Stimulated activated CD4-positive, alpha-beta T cell treated with anti-CD3 and anti-CD28 coated beads, Interleukin-15, amount 100 ng/mL, for 24 hours (primary cell): ENCODE measurements at places on chromosomes 2 and 18.

DNA sequence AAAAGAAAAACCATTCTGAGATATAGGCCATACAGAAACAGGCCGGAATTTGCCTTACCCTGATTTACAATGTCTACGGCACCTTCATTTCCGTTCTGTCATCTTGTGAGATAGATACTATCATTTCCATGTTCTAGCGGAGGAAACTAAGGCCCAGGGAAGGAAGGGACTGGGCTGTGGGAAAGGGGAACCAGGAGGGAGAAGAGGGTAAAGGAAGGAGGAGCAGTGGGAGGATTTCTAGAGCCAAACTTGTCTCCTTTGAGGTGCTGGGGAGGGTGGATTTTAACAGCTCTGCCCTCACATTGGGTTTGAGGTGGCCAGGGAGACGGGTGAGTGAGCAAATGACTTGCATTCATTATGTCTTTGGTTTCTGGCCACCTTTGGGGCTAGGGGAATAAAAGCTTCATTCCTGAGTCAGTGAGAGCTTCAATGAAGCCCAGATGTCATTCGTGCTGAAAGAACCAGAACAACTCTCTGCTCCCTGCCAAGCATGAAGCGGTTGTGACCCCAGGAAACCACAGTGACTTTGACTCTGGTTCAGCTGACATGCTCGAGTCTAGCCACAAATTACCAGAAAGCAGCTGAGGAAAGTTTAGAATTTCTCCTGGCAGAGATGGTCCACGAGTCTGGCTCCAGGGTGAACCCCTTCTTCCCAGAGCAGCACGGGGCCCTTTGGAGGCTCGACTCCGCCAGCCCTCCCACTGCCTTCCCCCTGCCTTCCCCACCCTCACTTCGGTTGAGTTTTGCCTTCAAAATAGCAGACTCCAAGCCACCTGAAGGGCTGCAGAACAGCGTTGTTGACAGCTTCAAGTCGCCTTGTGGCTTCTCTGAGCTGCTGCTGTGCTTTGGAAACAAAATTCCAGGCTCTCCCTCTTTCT, 3.8 kb downstream of the ACTG2 start:
- DNase-seq = peak; percentile 38

- DNase-seq = no peak
These were observed 120.4 kb downstream of the ACKR3 start for GRCh38 chr2:236689981-236690380.

DNA sequence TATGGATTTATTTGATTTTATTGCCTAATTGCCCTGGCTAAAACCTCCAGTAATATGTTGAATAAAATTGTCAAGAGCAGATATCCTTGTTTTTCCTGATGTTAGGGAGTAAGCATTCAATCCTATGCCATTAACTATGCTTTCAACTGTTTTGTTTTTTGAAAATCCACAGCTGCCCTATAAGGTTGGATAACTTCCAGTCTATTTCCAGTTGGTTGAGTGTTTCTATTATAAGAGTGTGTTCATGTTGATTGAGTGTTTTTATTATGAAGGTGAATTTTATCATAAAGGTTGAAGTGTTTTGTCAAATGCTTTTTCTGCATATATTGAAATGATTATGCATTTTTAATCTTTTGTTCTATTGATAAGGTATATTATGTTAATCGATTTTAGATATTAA, 149.9 kb upstream of the SCN7A start:
- DNase-seq = no peak

DNA sequence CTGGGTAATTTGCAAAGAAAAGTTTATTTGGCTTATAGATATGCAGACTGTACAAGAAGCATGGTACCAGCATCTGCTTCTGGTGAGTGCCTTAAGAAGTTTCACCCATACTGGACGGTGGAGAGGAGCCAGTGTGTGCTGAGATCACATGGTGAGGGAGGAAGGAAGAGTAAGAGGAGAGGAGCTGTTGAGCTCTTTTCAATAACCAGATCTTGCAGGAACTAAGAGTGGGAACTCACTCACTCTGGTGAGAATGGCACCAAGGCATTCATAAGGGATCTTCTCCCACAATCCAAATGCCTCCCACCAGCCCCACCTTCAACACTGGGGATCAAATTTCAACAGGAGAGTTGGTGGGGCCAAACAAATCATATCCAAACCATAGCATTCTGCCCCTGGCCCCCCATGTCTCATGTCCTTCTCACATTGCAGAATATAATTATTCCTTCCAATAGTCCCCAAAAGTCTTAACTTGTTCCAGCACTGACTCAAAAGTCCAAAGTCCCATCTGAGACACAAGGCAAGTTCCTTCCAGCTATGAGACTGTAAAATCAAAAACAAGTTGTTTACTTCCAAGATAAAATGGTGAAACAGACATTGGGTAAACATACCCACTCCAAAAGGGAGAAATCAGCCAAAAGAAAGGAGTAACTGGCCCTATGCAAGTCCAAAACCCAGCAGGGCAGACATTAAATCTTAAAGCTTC, 11.7 kb upstream of the TMEM37 start:
- DNase-seq = no peak

GRCh38 chr2:202400941-202401340, 24.8 kb downstream of the BMPR2 start:
- no peak for DNase-seq

DNA sequence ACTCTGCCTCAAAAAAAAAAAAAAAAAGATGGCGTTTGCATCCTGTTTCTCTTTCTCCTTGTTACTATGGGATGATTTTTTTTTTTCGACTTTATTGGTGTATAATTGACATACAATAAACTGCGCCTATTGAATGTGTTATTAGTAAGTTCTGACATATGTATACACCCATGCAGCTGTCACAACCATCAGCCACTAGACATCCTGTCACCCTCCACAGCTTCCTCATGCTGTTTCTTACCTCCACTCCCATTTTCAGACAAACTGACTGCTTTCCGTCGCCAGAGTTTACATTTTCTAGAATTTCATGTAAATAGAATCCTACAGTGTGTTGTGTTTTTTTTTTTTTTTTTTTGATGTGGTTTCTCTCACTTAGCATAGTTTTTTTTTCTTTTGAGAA, 27.9 kb downstream of the RRM2 start:
- DNase-seq = no peak

- no peak for DNase-seq
These were observed 60.4 kb downstream of the ABCB11 start for GRCh38 chr2:168970711-168971233.

DNA sequence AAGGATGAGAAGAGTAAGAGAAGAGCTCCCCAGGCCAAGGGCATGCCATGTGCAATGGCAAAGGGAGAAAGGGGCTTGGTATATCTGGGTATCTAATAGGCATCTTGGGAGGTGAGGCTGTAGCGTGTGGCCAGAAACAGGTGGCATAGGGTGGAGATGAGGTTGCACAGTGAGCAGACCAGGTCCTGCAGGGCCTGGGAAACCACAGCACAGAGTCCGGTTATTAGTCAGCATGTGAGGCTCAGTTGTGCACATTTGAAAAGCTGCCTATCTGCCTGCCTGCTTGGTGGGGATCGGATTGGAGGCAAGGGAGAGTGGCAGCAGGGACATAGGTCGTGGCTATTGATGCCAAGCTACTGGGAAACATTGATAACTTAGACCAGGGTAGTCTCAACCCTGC, 190.6 kb downstream of the TPGS2 start:
- DNase-seq = no peak

- no peak for DNase-seq
These were observed 440 bp upstream of the UGGT1 start for GRCh38 chr2:128090575-128090944.

- DNase-seq = peak; percentile 54
These were observed at the start of gene DHRS9 for GRCh38 chr2:169069341-169069740. Gene DHRS9, plus strand, starts transcription at chr2:169069563. Its CDS starts 12,019 bp downstream, at chr2:169081582.

DNA sequence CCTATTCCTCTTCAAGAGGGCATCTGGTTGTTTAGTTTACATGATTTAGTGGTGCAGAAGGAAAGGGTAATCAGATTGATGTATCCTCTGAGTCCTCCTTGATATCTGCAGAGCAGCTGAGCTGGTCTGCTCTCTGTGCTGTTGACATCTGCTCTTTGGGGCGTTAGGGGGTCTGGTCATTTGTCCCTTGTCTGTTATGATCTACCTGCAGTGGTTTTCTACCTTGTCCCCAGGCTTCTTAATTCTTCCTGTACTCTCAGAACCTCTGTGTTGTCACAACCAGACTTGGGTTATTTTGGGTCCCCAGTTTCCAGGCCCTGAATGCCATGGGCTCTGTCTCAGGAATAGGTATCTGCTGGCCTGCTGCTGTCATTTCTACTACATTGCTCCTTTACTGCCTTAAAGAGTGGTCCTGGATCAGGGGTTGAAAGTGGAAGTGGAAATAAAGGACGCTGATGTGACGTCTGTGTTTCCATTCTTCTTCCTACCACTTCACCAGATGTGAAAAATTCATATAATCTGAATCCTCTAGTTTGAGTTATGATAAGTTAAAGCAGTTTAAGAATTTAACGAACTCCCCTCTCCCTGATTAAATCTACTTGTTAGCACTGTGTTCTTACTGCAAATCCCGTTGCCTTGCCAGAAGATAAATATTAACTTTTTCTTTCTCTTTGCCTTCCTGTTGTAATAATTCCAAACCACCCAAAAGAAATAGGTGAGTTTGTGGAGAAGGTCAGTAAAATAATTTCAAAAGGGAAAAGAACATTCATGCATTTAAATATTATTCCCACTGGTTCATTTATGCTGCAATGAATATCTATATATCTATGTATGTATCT, 16.6 kb upstream of the CPS1 start:
- no peak for DNase-seq

DNA sequence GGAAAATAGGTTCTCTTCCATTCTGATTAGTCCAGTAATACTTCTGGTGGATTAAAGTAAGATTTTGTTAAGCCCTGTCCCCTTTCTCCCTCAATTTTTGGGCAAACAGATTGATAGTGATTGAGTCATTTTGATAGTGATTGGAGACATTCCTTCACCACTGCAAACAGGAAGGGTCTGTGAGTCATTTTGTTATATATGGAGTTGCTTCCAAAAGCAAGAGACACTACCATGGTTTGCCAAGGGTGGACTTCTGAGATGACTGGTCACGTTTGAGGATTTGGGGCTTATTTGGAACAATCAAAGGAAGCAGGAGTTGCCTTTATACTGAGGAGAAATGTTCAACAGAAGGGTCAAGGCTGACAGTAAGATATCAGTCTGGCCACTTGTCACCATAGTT, 249.9 kb downstream of the PARD3B start:
- no peak for DNase-seq

GRCh38 chr18:23772327-23773024, 83.2 kb downstream of the LAMA3 start:
- DNase-seq = no peak

GRCh38 chr18:36132756-36133155, 3.1 kb downstream of the ELP2 start:
- no peak for DNase-seq

- DNase-seq = no peak
These were observed 142.6 kb upstream of the CYP1B1 start for GRCh38 chr2:38218591-38218991.

DNA sequence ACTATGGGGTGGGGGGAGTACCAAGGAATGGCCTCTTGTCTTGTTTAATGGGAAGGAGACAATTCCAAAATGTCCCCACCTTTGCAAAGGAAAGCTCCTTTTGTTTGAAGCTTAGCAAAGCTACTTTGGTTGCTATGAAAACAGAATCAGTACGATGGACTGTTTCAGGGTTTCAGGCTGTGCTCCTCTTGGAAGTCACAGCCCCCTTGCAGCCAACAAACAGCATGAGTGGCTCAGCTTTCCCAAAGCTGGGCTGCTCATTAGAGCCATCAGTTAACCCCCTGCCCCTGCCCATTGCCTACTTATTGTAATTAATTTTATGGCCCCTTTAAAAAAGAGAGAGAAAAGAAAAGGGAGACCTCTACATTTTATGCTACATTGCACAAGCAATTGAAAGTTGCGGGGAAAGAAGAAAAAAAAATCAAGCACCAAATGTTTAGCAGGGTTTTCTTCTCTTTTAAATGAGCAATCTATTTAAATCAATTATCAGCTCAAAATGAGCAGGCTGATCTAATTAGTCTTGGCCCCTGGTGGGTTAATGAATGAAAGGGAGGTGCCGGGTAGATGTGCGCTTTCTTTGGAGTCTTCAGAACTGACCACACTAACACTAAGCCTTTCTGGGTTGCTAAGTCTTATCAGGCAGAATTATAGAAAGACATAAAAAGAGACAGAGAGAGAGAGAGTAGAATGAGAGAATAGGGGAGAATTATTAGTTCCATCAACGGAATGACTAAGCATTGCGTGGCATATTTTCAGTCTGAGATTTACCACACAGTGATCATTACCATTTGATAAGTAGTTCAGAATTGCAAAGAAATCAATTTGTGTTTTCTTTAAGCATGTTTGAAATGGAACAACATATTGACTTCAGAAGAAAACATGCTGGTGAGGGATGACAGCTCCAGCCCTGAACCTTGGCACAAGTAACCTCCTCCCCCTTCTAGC, 284.9 kb downstream of the INSIG2 start:
- no peak for DNase-seq

- peak; percentile 62 for DNase-seq
These were observed at the start of gene IGFBP2 for GRCh38 chr2:216632952-216633615. Gene IGFBP2, plus strand, starts transcription at chr2:216633420. Its CDS starts 104 bp downstream, at chr2:216633524.

DNA sequence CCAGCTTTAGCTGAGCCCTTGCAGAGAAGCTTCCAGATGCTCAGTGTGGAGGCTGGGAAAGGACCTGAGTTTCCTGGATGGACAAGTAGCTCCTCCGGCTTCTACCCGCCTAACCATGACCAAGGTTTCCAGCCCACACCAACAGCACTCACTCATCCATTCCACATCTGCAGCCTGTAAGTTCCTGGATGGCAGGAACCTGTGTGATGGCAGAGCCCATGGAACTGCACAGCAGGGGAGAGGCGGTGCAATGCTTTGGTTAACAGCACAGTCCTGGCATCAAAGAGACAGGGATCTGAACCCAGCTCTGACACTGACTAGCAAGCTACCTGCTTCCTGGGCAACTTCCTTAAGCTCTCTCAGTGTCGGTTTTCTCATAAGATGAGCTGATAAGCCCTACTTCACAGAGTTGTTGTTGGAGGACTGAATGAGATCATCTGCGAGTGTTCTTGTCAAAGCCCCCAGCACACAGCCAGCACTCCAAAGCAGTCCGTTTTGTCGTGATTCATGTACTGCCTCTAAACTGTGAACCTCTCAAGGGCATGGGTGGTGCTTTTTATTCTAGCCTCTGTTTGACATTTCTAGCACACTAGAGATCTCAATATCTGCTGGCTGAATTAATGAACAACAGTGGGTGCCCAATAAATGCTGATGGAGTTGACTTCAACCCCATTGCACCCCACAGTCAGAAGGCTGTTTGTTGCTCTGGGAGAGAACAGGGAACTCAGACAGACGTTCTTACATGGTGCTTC, 41.6 kb upstream of the OTOF start:
- no peak for DNase-seq

GRCh38 chr2:160719116-160719515, 225.5 kb upstream of the RBMS1 start:
- no peak for DNase-seq

DNA sequence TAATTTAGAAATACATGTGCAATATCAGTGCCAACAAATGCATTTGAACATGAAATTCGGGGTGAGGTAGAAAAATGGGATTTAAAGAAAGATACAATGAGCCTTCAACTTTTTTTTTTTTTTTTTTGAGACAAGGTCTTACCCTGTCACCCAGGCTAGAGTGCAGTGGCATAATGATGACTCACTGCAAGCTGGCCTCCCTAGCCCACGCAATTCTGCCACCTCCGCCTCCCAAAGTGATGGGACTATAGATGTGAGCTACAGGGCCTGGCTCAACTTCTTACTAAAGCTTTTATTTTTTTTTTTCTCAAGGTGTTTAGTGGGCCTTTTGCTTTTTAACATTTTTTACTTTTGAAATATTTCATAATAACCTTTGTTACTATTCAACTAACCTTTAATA, 365.6 kb downstream of the LRRTM4 start:
- DNase-seq = no peak
